CD4-positive, alpha-beta memory T cell (primary cell): ENCODE measurements at places on chromosomes 13 and 19. TPM values are rescaled to one million over a fixed set of nuclear protein-coding genes. Genes with fewer than 3 reads are reported as not detected.

Gene CHMP2A
- 81.1 TPM for total RNA-seq

DNA sequence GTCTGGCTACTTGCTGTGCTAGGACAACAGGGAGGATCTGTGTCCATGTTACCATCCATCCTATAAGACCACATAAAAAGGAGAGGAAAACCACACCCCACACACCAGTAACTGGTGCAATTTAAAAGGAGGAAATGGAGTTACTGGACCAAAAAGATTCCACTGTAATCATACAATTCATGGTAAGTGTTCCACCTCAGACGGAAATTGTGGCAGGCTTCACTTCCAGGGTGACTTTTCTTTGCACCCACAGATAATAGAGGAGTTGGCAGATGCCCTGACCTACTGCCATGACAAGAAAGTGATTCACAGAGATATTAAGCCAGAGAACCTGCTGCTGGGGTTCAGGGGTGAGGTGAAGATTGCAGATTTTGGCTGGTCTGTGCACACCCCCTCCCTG is 2.4 kb downstream of the AURKC start:
- no peak for DNase-seq
- no peaks in the 10 kb centered on the region for H3K4me1 ChIP-seq
- no peak overlapping the region for H3K4me3 ChIP-seq
- no peaks in the 10 kb centered on the region for H3K36me3 ChIP-seq
- no peaks in the 10 kb centered on the region for H3K27me3 ChIP-seq

DNA sequence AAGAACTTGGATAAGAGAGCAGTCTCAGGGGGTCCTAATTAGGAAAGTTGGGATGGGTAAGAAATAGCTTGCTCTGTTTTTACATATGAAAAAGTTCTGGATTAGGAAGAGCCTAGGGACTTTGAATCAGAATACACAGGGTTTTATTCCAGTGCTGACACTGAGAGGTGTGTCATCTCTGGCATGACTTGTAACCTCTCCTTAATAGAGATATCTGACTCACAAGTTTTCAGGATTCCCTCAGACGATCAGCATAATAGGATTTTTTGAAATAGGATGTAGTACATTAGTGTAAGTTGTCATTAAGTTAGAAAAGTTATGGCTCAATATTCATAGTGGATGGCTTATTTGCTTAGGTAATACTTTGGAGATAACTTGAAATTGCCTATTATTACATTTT is 555.2 kb upstream of the MIR17HG start:
- no peaks in the 10 kb centered on the region for H3K27me3 ChIP-seq
- H3K4me3 ChIP-seq, result no peak overlapping the region
- no peak for DNase-seq
- H3K4me1 ChIP-seq, result no peaks in the 10 kb centered on the region
- no peaks in the 10 kb centered on the region for H3K36me3 ChIP-seq

DNA sequence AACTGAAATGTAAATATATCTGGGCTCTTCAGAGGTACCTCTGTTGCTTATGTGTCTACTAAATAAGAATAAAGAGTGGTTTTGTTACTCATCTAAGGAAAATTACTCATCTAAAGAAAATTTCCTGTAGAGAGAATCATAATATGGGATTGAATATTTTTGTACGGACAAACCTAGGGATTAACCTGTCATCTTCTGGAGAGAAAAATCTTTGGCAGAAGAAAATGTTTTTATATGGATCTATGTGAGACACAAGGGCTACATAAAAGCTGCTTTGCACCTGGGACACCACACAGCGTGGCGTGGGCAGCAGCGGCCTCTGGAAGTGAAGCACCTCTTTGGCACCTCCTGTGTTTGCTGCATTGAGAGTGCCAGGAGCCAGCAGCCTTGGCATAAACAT is 242.9 kb upstream of the DACH1 start:
- H3K36me3 ChIP-seq, result no peaks in the 10 kb centered on the region
- no peaks in the 10 kb centered on the region for H3K4me1 ChIP-seq
- no peak for DNase-seq
- H3K27me3 ChIP-seq, result no peaks in the 10 kb centered on the region

Gene SLAIN1
- 58.9 TPM for total RNA-seq
